ENCODE measurements at places on chromosomes 4 and X. TPM values are rescaled to one million over a fixed set of nuclear protein-coding genes. Genes with fewer than 3 reads are reported as not detected.

RAB40A gene
- polyA plus RNA-seq: 0.08 TPM

UNC5C gene
- polyA plus RNA-seq: not detected

STATH gene
- not detected for polyA plus RNA-seq

CCKAR gene
- not detected for polyA plus RNA-seq

PTTG2 gene
- polyA plus RNA-seq: not detected

PI4K2B gene
- 7.8 TPM for polyA plus RNA-seq

NEUROG2 gene
- polyA plus RNA-seq: not detected

GRIA2 gene
- polyA plus RNA-seq: not detected

CLDN22 gene
- polyA plus RNA-seq: not detected

Measured in A549 (cell line).